Stimulated activated CD8-positive, alpha-beta memory T cell treated with anti-CD3 and anti-CD28 coated beads, Interleukin-7, amount 100 ng/mL, for 24 hours (primary cell): ENCODE measurements at places on chromosomes 1 and 21.

GRCh38 chr1:151039521-151039920 lies 3.1 kb downstream of the BNIPL start:
- no peak for DNase-seq

DNA sequence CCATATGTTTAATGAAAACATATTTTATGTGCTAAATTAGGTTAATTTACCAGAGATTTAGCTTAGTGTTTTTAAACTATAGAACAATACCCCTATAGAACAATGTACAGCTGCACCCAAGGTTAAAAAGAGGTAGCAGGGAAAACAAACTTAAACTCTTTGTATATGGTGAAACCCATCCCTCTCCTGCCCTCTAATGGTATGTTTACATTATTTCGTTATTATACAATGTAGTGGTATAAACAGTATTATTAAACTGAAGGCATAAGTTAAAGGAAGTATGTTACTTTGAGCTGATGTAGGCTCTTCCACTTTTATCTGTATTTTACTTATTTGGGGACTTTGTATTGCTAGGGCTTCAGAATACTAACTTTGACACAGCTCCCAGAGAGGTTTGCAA lies 16.7 kb upstream of the ZYG11A start:
- no peak for DNase-seq

- no peak for DNase-seq
Measured at GRCh38 chr1:211612786-211613107, 33.8 kb upstream of the SLC30A1 start.

DNA sequence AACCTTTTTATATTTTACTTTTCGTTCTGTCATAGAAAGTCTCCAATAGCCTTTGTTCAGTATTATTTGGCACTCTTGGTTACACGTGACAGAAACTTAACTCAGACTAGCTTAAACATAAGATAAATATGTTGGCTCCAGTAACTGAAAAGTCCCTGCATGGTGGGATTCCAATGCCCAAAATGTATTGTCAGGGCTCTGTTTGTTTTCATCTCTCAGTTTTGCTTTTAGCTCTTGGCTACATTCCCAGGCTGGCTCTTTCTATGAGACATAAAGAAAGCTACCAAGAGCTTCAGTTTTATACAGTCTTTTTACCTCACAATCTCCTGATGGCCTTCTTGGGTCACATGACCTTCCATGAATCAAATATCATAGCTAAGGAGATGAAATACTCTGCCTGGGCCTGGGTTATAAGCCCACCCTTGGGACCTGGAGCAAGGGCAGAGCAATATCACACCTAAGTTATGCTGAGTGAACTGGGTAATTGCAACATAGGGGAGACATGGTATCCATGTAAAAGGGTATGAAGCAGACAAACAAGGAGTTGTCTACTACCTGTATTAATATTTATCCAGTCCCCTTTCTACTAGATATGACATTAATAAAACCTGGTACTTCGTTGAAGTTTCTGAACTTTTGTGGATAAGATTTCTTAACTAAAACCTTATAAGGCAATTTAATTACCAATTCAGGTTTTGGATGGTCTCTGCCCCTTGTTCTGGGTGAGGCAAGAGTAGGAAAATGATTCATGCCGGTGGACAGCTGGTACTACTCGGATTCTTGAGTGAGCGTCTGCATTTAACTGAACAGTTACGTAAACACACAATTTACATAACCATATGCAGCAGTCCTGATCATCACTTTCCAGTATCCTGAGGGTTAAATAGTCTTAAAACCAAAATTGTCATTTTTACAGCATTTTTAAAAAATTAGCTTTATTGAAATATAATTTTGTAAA lies 442.3 kb downstream of the GPATCH2 start:
- DNase-seq: no peak

DNA sequence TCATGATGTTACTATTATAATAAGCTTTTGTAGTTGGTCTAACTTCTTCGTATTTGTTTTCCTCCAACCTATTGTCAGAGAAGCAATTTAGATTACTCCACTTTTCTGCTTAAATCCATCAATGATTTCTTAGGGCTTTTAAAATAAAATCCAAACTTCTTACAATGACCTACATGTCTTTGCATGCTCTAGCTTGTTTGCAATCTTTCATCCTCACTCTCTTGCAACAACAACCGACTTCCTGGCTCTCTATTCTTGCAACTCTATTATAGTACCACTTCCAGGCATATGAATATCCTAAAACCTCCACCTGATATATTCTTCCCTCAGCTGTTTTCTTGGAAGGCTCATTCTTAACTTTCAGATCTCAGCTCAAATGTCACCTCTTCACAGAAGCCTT lies 1288.7 kb downstream of the PLA2G4A start:
- no peak for DNase-seq

DNA sequence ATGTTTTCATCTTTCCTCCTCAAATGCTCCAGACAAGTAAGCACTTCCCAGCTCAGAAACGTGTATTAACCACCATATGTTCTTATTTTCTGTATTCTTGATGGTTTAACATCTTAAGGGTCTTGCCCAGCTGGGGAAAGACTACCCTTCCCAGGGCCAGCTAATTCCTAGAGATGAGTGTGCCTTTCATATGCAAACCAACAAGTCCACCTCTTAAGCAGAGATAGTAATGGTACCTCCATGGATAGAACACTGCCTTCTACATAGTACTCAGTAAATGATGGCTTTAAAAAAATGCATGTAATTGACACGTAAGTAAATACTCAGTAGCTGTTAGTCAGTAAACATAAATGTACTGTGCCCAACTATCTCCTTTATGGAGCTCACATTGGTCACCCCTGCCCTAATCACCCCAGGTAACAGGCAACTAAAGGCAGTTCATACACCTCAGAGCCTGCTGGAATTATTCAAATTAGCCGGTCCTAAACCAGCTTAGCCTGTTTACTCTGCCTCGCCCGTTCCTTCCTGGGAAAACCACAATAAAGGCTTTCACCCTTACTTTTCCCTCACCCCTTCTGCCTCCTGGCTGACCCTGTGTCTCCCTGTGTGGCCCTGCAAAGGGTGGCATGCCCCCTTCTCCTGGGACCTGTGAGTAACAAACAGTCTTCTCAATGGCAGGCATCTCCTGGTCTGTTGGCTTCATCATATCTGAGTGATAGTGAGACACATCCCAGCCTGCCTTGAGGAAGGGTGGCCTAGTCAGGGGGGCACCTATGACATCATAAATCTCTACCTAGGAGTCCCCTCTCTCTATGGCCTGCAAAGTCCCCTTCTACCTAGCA lies 40.1 kb upstream of the KLHDC7A start:
- no peak for DNase-seq

GRCh38 chr1:89705901-89706699 lies 73.2 kb downstream of the LRRC8C start:
- no peak for DNase-seq

- no peak for DNase-seq
Measured at GRCh38 chr1:230201445-230201844, 134.4 kb downstream of the GALNT2 start.

DNA sequence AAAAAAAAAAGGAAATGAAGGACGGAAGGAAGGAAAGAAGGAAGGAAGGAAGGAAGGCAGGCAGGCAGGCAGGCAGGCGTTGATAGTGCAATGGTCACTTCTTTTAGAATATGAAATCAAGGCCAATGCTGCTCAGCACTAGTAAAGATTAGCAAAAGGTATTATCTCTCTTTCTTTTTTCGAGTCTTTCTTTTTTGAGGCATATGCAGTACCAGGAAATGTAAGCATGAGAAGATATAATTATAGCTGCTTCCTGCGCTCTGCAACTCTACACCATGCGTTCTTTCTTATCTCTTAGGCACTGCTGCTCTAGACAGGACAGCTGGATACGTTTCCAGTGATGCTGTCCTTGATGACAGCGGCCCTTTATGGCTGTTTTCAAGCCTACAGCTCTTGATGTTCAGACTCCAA lies 1512.5 kb upstream of the B3GALT2 start:
- DNase-seq: no peak

- DNase-seq: no peak
Measured at GRCh38 chr21:44890961-44891541, 17.6 kb upstream of the PTTG1IP start.

GRCh38 chr1:83497563-83497962 lies 501.4 kb downstream of the TTLL7 start:
- DNase-seq: no peak

DNA sequence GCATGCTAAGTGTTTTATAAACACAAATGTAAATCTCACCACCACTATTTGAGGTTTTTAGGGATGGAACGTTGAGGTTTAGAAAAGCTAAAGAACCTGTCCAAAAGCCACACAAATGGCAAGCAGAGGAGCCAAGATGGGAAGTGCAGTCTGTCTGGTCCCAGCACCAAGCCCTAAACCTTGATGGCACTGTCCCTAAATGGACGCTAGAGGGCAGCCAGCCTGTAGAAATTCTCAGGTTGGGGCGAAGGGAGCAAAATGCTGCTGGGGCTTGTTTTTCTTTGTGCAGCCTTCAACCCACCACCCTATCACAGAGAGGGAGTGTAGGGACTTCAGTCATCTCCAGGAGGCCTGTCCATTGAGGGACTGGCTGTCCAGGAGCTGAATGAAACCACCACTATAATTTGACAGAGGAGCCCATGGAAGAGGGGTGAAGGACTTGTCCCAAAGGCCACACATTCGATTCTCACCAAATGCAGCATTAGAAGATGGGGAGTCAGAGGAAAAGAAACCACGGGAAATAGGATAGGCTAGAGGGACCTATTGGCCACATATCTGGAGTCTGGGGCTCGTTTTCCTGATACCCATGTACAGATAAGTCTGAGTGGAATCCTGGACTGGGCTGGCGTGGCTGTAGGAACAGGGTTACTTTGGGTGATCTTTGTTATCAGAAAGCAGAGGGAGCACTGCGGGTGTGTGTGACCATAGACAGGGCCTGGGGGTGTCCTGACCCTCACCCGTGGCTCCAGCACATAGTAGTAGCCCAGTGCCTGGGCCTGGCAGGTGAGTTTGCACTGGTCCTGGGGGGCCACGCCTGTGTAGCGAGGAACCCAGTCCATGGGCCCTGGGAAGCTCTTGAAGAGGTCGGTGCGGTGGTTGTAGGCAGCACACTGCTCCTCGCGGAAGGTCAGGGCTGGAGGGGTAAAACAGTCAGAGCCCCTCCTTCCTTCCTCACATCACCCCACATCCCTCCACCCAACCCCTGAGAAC lies 6.1 kb downstream of the ADAMTS4 start:
- no peak for DNase-seq

GRCh38 chr21:36048357-36048756 lies 12.0 kb downstream of the SETD4 start:
- DNase-seq: no peak

GRCh38 chr1:208243967-208244916 lies at the start of gene PLXNA2:
PLXNA2 (minus strand) TSS chr1:208244384; CDS start chr1:208217922, 26,462 bp downstream.
- DNase-seq: peak; percentile 16

DNA sequence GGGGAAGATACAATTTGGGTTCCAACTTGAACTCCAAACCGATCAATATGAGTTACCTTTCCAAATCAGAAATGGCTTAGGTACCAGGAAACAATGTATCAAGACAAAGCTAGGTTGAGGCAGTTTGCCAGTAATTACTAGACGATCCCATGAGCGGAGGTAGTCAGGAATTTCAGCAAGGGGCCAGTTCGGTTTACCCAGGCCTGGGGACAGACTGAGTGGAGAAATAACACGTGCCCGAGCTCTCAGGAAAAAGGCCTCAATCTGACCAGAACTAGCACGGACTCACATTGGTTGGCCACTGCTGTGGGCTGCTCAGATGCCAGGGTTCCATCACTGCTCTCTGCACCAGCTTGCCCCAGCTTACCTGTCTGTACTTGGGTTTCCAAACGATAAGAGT lies 15.3 kb downstream of the CLSTN1 start:
- DNase-seq: no peak

DNA sequence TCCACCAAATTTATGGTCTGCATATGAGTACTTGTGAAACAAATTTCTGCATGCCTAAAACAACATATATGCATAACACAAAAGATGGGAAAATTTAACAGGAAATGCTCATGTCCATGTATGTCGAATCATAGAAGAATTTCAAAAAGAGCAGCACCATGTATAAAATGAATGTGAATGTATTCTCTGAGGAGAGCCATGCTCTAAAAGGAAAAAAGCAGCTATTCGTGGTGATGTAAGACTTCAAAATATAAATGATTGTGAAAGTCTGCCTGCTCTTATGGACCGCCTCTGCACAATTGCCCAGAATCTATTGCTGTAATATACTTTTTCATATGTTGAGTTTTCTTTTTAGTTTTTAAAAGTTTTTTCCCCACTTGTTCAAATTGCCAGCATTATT lies 66.8 kb downstream of the EPB41 start:
- no peak for DNase-seq

DNA sequence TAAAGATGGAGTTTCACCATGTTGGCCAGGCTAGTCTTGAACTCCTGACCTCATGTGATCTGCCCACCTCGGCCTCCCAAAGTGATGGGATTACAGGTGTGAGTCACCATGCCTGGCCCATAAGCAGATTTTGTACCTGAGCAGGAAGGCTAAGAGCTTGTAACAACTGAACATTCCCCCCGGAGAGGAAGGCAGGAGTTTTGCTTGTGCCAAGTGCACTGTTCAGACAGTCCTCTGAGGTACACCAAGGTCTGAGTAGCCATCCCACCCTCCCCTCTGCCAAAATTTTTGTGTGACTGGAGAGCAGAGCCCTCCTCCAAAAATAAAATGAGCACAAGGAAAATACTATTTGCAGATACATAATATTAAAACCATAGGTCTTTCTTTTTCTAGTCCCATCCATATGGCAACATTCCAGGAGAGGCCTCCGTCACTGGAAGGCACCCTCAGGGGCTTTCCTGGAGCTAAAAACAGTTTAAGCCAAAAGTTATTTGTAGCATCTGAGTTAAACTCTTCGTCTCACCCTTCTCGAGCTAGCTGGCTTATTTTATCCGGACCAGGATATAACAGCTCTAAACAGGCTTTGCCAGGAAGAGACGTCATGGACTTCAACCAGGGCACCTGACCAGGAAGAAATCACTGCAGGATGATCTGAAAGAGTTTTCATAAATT lies 27.2 kb downstream of the CAPN2 start:
- no peak for DNase-seq

DNA sequence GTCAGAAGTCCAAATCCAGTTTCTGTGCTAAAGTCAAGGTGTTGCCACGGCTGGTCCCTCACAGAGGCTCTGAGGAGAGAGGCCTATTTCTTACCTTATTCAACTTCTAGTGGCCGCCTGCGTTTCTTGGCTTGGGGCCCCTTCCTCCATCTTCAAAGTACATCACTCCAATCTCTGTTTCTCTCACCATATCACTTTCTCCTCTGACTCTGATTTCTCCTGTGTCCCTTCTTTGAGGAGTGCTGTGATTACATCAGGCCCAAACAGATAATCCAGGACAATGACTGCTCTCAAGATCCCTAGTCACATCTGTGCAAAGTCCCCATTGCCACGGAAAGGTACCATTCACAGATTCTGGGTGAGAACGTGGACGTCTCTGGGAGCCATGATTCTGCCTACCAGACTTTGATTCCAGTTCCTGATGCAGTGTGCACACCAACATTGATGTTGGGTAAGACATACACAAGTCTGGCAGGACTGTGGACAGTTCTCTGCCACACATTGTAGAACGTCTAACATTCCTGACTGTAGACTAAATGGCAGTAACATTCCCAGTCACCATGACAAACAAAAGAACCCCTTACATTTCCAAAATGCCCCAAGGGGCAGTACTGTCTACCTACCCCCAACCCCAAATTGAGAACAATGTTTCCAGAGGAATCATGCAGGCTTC lies 43.0 kb upstream of the ITPKB start:
- DNase-seq: no peak

GRCh38 chr1:186195377-186195931 lies 179.6 kb downstream of the TPR start:
- no peak for DNase-seq
